ENCODE measurements at places on chromosomes 5 and 9.

DNA sequence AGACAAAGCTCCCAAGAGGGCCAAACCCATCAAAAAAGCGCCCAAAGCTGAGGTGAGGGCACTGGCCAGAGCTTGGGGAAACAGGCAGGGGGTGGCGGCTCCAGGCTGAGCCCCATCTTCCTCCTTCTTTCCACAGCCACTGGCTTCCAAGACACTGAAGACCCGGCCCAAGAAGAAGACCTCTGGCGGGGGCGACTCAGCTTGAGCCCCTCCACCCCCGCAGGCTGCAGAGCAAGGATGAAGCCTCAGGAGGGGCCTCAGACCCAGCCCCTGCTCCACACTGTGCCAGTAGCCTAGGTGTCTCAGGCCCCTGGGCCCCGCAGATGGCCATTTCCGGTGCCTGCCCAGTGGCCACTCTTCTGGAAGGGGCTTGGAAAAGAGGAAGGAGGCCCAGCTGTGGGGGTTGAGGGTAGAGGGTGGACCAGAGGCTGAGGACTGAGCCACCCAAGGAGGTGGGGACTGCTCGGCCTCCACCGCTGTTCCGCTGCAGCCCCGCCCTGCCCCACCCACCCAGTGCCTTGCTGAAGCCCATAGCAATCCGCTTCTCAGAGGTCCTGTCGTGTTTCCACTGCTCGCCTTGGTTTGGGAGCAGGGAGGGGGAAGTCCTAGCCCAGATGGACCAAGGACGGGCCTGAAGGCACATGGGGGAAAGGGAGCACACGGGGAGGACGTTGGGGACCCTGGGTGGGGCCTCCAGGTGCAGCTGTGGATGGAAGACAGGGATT lies 6.9 kb downstream of the REEP2 start:
- DNase-seq, result no peak

DNA sequence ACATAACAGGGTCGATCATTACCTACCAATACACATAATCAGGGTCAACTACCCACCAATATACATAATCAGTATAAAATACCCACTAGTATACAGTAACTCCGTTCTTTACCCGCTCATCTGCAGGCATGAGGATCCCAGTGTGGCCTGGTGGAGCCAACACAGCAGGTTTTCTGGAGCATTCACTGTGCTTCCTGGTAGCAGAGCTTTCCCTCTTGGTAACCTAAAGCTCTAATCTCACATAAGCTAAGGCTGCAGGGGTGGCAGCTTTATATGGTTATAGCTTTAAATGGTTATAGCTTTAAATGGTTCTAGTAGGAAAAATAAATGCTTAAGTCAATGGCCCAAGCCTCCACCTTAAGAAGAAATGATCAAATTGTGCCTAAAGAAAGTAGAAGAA lies 11.9 kb downstream of the LCN1 start:
- DNase-seq, result no peak

GRCh38 chr9:73437758-73438157 lies 286.1 kb downstream of the ANXA1 start:
- no peak for DNase-seq

GRCh38 chr5:135473956-135474670 lies 22.0 kb upstream of the TIFAB start:
- DNase-seq, result no peak

GRCh38 chr9:112552229-112553056 lies 65.8 kb downstream of the KIAA1958 start:
- DNase-seq, result no peak

DNA sequence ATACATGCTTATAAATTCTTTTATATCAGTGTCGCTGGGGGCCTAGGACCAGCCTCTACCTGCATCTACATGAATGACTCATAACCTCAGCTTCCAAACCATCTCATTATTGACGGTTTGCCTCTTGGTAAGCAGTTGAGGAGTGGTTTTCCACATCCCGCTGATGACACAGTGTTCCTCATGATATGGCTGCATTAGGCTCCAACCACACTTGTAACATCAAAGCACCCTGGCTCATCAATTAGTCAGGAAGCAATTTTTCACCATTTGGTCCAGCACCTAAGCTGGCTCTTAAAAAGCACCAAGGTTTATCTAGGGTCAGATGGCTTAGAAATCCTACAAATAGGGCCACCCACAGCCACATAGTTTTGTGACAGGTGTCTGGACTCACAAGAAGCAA lies 402.4 kb downstream of the ARHGEF28 start:
- DNase-seq, result no peak

DNA sequence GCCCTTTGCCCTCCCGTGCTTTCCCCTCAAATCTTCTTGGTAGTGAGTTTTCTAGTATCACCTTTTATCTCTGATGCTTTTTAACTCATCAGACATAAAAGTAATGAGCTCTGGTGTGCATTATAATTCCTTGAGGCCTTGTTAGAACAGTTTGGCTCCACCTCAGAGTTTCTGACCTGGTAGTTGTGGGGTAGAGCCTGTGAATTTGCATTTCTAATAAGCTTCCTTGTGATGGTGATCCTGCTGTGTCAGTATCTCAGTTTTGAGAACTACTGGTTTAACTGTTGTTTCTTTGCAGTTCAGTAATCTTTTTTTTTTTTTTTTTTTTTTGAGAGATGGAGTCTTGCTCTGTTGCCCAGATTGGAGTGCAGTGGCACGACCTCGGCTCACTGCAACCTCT lies 31.1 kb downstream of the UBE2D2 start:
- DNase-seq, result no peak

Measured in amygdala (tissue), 56 donors.